Activated CD4-positive, alpha-beta T cell treated with anti-CD3 and anti-CD28 coated beads, Interleukin-2, amount 10 ng/mL, durations not matched to agents 24 days and 14 days (primary cell): ENCODE measurements at places on chromosomes 1 and 21. TPM values are rescaled to one million over a fixed set of nuclear protein-coding genes. Genes with fewer than 3 reads are reported as not detected.
A peak's percentile ranks its signal among the peaks of the same experiment; 100 is the strongest.

GRCh38 chr1:23577056-23578004, 18.0 kb upstream of the ID3 start:
- peak; percentile 84 for DNase-seq

DNA sequence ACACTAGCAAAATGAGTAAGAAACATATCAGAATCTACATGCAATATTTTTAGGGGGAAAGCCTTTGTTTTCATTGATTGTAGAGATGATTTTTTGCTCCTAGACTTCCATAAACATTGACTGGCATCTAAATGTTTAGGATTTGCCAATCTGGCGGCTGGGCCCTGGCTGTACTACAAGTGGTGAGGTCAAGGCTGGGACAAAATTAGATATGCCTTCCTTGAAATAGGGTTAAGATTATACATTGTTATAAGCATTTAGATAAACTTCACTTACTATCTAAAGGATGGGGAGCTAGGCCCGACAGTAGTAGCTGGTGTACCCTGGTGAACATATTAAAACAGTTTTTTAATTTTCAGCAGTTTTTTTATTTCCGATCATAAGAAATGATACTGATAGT, 5.2 kb downstream of the NFIA start:
- DNase-seq, result no peak

GRCh38 chr1:25204797-25205480, 27.4 kb downstream of the SYF2 start:
- peak; percentile 79 for DNase-seq

GRCh38 chr1:160284220-160284781, 632 bp downstream of the PEX19 start:
- peak; percentile 69 for DNase-seq

DNA sequence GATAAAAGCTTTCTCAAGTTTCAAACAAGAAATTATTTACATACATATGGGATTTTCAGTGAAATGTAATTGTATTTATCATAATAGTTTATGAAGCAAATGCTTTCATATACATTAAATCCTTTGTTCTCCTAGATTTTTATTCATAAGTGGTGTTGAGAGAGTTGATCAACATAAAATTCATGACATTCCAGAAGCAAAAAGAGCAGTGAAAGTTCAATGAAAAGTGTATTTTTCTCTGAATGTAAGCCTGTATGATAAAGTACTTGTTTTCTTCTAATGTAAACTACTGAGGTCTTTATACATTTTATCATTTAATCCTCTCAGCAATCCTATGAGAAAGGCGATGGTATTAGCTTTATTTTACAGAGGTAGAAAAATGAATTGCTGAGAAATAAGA, 146.5 kb downstream of the PLA2G4A start:
- DNase-seq, result no peak

DNA sequence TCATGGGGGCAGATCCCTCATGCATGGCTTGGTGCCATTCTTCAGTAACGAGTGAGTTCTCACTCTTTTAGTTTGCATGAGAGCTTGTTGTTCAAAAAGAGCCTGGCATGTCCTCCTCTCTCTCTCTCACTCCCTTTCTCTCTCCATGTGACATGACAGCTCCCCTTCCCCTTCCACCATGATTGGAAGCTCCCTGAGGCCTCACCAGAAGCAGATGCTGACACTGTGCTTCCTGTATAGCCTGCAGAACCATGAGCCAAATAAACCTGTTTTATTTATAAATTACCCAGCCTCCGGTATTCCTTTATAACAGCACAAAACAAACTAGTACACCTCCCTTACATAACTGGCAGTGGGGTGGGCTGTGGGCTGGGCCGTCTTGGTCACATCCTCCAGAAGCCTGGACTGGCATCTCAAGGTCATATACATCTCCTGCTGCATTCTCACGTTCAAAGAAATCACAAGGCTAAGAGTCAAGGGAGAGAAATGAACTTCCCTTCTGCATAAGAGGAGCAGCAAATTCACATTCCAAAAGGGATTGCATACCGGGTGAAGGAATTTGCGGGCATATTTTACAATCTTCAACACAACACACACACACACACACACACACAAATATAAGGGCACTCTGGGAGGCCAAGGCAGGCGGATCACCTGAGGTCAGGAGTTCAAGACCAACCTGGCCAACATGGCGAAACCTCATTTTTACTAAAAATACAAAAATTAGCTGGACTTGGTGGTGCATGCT, 2.3 kb upstream of the CCSAP start:
- DNase-seq, result no peak

DNA sequence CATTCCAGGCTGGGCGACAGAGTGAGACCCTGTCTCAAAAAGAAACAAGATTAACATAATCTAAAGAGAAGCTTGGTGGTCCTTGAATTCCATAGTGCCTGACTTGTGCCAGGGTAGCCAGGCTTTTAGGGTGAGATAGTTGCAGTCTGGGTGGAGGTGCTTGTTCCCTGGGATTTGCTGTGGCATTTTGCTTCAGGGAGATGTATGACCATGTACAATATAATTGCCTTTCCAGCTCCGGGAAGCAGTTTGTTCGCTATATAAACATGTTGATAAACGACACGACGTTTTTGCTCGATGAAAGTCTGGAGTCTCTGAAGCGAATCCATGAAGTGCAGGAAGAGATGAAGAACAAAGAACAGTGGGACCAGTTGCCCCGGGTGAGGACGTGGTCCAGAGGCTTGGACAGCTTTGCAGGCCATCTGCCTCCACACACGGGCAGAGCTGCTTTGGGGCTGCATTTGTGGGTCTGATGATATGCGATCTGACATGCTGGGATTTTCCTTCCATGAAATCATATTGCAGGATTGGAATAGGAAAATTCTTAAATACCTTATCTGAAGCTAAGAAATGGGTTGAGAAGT, 49.4 kb upstream of the KIF1B start:
- no peak for DNase-seq

- DNase-seq, result no peak
Observed at GRCh38 chr21:35096959-35097358, 47.9 kb upstream of the RUNX1 start.

DNA sequence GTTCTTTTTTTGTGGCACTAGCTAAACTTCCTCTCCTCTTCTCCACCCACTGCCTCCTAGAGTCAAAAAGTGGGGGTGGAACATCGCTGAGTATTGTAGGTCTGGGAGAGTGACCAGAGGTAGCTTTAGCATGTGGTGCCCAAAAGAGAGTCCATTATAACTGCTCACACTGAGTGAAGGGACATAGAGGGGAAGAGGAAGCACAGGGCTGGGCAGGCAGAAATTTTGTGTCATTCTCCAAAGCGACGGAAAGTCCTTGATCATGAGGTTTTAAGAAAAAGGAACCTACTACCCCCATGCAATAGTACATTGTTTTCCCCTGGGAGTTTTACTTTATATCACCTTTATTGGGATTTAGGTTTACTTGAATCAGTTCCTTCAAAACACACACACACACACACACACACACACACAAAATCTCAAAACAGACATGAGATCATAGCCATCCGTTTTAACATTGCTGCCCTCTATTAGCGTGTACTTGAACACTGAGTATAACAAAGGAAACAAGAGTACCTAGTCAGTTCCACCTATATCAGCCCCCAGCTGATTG, 4.1 kb downstream of the CD84 start:
- DNase-seq, result peak; percentile 72

- no peak for DNase-seq
Observed at GRCh38 chr21:16404776-16405175, 675.0 kb downstream of the USP25 start.

DNA sequence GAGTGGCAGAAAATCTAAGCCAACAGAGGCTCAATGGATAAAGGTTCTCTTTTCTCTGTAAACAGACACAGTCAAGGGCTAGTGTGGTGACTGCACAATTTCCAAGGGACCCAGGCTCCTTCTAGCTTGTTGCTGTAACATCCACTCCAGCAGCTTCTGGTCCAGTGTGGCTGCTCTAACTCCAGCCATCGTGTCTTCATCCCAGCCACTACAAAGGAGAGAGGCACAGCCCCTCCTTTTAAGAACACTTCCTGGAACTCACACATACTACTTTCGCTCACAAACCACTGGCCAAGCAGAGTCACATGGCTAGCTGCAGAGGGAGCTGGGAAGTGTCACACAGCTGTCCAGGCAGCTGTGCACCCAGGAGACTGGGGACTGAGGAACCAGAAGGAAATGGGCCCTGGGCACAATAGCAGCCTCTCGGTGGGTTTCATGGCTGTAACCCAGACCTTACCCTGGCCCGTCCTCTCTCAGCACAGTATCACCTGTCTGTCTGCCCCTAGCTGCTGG, 188.6 kb upstream of the VAMP3 start:
- no peak for DNase-seq

DNA sequence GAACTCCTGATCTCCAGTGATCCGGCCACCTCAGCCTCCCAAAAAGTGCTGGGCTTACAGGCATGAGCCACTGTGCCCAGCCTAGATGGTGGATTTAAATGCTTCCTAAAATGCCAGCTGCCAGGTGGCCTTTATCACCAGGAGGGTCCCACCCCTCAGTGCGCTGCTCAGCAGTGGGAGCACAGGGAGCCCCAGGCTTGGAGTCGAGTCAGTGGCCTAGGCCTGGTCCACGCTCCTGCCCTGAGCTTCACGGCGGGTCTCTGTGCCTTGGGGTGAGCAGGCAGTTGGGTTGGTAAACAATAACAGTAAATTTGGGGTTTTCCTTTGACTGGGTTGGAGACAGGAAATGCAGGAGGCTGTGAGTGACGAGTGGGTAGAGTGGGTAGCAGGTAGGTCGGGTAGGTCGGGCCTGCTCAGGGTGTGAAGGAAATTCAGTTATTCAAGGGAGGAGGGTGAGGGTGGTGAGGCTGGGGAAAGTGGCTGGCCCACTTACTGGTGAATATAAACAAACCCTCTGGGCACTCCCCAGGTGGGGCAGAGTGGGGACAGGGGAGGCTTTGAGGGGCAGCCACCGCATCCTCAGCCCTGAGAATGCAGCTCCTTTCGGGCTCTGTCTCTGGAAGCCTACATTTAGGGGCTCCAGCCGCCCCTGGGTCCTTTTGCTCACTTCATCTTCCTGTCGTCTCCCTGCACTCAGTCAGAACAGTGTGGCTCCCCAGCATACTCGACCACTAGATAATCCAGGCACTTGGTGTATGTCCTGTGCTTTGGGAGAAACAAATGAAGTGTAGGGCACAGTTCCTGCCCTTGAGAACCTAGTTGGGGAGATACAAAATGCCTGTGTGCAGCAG, 33.5 kb upstream of the IL19 start:
- DNase-seq, result peak; percentile 80

DNA sequence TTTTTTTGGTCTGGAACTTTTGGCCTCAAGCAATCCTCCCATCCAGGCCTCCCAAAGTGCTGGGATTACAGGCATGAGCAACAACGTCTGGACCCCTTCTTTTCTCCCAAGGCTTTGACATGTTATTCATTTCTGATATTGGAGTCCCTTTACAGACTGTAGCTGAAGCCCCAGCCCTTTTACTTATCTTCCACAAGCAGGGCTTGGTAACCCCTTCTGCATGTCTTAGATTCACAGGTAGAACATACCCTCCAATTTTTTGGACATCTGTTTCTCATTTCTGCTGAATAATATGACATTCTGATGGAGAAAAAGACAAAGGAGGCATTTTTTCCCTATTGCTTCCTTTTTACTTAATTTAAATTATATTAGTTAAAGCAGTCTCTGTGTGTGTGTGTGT, 39.2 kb upstream of the RGS21 start:
- no peak for DNase-seq

DNA sequence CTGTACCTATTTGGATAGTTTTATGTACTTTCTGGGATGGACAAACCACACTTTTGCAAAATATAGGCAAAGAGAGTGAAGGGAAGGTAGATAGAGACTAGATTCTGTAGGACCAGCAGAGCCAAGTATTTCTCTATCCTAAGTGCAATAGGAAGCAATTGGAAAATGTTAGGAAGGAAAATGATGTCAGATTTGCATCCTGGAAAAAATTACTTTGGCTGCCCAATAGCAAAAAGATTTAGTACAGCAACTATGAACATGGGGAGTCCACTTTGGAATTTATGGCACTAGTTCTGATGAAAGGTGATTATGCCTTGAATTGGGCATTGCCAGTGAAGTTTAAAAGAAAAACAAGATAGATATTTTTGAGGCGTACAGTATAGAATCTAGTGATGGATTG, 50.7 kb upstream of the CACYBP start:
- DNase-seq, result no peak

DNA sequence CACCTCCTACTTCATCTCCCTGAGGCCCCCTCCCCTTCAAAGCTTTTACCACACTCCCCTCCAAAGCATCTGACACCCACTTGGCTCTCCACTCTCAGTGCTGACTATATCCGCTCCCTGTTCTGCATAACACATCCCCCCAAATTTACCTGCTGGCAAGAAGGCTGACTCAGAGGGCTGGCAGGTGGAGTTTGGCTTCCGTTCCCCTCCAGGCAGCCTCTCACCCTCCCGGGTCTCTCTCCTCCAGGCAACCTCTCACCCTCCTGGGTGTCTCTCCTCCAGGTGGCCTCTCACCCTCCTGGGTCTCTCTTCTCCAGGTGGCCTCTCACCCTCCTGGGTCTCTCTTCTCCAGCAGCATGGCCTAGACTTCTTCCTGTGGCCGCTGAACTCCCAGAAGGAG, 562.1 kb downstream of the NPHP4 start:
- DNase-seq, result no peak

GRCh38 chr1:9798236-9799130, 25.3 kb downstream of the CLSTN1 start:
- no peak for DNase-seq

Gene RUNX3
- total RNA-seq, result 110 and 112 TPM in 2 replicates

Gene KCNJ9
- not detected in 2 replicates for total RNA-seq

Gene PLPP3
- not detected in 2 replicates for total RNA-seq

Gene GBP5
- total RNA-seq, result 107 and 110 TPM in 2 replicates

Gene DDR2
- total RNA-seq, result 0.37 and 0.45 TPM in 2 replicates

Gene PRAMEF20
- not detected in 2 replicates for total RNA-seq

Gene ITLN2
- not detected in 2 replicates for total RNA-seq

Gene OR2T11
- not detected in 2 replicates for total RNA-seq
